ENCODE measurements at places on chromosomes 2 and 18.

DNA sequence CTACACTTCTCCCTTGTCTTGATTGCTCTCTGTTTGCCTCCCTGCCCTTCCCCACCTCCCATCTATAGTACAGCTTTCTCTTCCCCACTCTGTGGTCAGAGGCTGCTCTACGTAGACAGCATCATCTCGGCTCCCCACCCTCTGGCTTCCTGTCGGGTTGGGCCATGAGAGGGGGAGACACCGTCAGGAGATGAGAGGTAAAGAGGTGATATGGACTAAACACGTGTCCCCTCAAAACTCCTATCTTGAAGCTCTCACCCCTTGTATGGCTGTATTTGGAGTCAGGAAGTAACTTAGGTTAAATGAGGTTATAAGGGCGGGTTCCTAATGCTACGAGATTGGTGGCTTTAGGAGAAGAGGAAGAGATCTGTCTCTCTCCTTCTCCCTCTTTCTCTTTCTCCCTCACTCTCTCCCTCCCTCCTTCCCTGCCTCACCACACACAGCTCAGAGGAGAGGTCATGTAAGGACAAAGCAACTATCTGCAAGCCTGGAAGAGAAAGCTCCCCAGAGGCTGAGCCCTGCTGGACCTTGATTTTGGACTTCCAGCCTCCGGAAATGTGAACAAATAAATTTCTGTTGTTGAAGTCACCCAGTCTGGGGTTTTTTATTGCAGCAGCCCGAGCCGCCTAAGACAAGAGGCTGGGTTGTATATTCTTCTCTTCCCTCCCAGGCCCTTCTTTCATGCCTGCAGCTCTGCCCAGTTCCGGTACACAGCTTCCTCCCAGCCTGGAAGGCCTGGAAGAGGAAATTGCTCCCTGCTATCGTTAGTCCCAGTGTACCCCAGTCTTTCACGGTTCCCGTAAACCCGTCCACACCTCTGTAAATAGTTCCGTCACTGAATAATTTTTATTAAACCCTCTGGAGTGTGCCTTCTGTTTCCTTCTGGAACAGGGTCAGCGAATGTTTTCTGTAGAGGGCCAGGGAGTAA is 138.0 kb downstream of the AKAIN1 start:
- DNase-seq, result peak; percentile 14

DNA sequence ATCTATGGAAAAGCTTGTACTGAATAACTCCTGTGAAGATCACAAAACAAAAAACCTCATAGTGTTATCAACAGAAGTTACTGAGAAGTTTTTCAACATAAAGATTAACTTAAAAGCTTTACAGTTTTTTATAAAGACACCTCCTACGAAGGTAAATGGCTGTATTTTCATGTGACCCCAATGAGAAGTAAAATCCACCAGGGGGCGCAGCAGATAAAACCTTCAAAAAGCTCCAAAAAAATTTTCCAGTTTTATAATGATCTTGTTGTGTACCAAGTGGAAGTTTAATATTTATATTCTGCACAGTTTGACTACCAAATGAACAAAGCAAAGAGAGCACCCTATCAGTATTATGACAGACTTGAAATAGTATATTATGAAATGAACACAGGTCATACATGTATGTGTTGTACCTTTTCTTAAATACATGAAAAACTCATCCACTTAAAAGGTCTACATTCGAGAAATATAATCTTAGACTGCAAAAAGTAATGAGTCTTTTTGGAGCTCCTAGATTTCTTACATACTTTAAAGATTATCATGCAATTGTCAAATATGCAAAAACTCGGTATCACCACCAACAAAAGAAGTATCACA is 38.5 kb downstream of the PNO1 start:
- DNase-seq, result no peak

DNA sequence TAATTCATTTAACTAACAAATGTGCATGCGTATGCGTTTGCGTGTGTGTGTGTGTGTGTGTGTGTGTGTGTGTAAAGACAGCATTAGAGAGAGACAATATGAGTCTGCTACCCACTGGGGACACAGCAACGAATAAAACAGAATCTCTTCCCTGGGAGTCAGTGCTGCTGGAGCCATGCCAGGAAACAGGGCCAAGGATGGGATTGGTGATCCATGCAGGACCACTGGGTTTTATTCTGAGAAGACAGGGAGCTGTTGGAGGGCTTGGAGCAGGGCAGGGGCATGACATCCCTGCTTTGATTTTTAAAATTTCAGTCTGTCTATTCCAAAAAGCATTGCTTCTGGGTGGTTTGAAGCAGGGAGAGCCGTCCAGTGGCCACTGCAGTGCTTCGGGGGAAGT is 62.9 kb downstream of the PDCL3 start:
- DNase-seq, result no peak

- no peak for DNase-seq
These were observed 12.6 kb downstream of the ERMN start for GRCh38 chr2:157312866-157313486.

DNA sequence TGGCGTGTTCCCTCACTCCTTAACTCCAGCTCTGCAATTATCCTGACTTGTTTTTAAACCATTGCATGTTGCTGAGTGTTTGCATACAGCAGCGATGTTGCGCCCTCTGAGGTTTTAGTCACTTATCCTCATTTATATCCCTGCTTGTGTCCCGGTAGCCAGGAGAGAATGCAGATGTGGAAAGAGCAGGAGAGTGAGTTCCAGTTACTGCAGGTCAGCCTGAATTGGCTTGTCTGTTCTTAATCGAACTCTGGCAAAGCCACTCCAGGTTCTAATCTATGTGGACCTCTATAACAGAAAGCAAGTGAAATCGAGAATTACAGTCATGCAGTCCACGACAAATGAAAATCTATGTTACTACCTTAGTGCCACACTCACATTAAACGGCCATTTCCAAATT is 295.1 kb upstream of the REV1 start:
- no peak for DNase-seq

GRCh38 chr2:156625360-156626170 is 189.4 kb downstream of the GPD2 start:
- DNase-seq, result no peak

GRCh38 chr2:54975598-54976492 is 74.4 kb downstream of the RTN4 start:
- no peak for DNase-seq

GRCh38 chr2:85607268-85608215 is 4.3 kb downstream of the C2orf68 start:
- no peak for DNase-seq

DNA sequence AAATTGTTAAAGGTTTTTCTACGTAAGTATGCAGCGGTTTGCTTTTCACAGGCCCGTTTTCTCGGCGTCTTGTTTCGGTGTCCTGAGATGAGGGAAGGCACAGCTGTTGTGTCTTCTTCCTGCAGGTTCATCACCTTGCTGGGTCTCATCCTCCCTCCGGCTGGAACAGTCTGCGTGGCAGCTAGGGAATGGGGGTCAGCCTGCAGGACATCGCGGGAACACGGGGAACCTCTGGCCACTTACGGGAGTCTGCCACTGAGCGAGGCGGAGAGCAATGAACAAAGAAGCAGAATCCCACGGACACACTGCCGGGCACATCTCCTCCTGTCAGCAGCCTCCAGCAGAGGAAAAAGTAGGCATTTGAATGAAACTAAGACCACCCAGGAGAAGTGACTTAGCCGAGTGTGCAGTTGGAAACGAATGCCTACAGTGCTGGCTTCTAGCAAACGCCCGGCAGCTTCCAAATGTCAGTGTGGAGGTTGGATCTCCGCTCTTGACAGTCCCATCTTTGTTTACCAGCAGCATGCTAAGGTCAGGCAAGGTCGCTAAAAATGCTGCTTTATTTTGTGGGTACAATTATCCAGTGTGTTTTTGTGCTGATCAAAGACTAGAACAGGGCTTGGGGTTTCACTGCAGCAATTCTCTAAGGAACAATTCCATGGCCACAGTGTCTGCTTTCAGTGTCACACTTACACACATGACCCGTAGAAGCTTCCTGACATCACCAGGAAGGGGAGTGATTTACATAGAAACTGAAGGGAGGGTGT is 109.8 kb upstream of the SEC11C start:
- DNase-seq, result no peak

DNA sequence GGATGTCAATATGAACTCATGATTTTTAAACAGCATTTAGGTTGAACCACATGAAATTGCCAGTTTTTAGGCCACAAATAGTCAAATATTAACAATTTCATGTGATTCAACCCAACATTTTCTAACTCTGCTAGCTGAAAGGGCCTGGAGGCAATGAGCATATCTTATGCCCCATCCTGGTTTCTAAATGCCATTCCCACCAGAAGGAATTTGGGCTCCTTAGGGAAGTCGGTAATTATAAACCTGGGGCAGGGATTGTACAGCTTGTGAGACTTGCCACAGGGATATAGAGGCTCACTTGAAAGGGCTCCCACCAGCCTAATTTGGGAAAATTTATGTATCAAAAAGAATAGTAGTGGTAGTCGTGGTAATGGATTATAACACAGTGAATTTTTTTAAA is 178.4 kb upstream of the ALPP start:
- no peak for DNase-seq

DNA sequence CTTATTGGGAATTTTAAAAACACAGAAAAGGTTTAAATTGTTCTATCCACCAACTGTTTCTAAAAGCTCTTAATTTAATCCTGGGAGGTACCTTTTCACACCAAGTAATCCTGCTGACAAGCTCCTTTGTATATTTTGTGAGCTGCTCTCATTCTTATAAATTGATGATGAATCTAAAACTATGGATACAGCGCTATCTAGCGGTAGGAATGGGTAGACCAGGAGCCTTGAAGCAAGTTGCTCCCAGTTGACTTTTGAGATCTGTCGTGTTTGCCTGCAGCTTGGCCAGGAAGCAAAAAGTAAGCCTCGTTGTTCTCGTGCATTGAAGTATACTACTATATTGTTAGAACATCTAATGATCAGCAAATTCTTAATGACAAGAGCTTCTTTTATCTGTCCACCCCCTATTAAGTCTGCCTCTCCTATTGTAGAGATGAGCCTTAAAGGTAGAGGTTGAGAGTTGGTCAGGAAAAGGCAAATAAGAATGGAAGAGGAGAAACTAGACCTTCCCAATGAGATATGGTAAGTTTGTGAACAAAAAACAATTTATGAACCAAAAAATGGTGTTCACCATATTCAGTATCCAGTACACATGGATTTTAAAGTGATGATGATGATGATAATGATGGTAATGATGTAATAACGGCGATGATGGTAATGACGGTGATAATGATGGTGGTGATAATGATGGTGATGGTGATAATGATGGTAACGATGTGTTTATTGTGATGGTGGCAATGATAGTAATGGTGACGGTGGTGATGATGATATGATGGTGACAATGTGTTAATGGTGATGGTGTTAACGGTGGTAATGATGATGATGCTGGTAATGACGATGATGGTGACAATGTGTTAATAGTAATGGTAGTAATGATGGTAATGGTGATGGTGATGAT is 212.1 kb upstream of the NCKAP5 start:
- DNase-seq, result no peak

DNA sequence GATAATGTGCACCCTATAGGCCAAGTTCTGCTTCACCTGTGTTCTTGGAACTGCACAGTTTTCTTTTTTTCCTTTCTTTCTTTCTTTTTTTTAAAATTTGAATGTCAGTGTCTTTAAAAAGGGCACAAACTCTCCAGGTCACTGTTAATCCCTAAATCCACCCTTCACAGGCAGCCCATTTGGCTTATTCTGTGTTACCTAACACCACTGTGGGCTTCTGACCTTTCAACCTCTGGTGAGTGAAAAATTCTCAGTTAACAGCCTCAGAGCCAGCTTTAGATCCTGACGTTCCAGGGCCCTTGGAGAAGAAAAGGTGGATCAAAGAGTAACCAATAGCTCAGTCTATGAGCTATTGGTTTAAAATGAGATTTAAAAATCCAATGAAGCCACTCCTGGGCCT is 6.8 kb upstream of the CETN1 start:
- no peak for DNase-seq

- no peak for DNase-seq
These were observed 11.6 kb downstream of the TRPM8 start for GRCh38 chr2:233928594-233929351.

DNA sequence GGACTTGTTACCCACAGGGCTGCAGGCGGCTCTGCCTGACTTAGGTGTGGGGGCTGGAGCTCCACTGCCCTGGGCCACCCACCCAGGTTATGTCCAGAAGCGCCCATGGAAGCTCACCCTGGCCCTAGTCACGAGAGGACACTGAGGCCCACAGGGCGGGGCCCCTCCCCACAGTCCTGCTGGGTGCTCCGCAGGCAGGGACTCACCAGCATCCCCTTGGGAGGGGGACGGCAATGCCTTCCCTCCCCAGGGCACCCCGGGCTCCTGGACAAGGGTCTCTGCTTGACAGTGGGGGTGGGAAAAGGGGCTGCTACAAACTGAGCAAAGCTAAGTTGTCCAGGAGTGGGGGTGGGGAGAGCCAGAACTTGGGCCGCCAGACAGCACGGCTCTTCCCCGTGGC is 60.5 kb downstream of the AQP12A start:
- no peak for DNase-seq

DNA sequence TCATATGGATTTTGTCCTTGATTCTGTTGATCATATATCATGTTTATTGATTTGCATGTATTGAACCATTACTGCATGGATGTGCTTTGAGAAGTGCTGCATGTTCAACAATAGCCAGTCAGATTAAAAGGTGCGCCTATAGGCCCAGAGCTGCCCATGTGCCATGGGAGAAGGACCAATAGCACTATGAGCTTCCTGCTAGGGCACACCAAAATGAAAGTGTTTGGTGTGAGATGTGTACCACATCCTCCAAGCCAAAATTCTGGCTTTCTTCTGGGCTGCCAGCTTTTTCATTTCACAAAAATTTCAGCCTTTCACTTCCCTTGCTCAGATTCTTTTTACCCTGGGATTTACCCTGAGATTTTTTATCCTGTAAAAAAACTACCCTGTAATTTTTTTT is 34.8 kb upstream of the MMADHC start:
- no peak for DNase-seq

DNA sequence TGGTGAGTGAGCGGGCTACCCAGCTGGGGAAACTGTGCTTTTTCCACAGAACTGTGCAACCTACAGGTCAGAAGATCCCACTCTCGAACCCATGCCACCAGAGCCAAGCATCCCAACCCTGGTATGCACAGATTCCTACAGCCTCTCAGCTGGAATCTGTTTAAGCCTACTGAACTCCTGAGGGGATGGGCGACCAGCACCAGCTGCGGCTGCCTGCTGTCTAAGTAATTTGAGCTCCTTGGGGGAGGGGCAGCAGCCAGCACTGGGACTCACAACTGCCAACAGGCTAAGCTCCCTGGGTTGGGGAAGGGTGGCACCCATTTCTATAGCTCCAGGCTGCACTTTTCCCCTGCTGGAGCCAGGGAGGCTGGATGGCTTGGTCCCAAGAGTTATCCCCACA is 11.8 kb downstream of the CYP27C1 start:
- DNase-seq, result no peak

DNA sequence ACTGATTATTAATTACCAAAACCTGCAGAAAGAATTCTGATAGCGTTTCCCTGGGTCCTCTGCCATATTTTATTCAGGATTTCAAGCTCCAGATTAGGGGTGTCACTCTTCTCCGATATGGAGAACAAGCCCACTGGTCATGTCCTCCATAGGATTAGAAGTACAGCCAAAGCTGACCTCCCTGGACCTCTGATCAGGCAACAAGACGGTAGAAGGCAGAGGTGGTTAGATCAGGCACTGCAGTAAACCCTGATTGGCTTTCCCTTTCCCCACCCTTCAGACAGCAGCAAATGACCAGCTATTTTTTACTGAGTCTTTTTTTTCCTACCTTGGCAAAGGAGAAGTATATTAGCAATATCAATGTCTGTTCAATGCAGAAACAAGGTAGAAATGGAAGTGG is 37.7 kb downstream of the SPC25 start:
- no peak for DNase-seq

GRCh38 chr2:147173798-147174197 is 671.0 kb upstream of the ACVR2A start:
- DNase-seq, result no peak
